ENCODE measurements at places on chromosomes 7 and 10.

DNA sequence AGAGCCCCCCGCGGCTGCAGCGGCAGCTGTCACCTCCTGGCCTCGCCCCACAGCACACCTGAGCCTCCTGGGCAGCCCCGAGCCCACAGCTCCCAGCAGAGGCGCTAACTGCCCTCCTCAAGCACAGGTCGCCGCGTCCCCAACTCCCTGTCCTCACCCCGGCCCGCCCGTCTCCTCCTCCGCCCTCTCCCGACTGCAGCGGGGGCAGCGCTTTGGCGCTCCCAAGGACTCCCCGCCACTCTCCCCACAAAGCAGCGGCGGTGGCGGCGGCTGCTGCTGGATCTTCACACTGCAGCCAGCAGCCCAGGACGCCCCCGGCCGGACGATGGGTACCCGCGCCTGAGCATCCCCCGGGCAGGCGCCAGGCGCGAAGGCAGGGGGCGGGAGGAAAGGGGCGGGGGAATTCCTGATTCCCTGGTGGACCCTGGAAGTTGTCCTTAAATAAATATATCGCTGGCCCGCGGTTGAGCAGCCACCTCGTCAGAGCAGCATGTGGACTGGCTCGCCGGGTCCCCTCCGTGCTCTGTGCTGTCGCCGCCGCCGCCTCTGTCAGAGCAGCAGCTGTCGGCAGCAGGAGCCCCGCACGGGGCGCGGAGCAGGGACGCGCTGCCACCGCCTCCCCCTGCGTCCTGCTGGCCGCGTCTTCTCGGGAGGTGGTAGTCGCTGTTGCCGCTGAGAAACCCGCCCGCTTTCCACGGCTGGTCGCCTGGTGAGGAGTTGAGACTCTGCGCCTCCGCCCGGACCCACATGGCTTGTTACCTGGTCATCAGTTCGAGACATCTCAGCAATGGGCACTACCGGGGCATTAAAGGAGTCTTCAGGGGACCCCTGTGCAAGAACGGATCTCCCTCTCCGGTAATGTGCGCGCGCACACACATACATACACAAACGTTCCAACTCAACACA, at the start of gene ZNF804B:
Gene ZNF804B (plus strand): TSS at position 471 of the 906 bp plus-strand sequence. CDS start 277 bp downstream, at position 748.
- peak; percentile 48 for DNase-seq

GRCh38 chr10:5284311-5285057, 80.3 kb upstream of the UCN3 start:
- DNase-seq, result no peak

DNA sequence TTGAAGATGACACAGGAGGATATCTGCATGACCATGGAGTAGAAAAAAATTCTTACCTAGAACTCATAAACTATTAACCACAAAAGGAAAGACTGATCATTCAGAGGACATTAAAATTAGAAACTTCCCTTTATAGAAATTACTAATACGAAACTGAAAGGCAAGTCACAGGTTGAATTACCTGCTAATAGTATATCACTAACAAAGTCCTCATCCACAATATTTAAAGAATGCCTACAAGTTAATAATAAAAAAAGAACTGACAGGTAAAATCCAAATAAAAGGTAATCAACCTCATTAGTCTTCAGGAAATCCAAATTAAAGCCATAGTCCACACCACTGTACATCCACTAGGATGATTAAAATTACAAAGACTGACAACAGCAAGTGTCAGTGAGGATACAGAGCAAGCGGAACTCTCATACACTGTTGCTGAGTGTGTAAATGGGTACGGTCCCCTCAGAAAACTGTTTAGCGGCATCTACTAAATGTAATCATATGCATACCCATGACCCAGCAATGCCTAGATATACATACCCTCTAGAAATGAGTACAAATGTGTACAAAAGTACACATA, 71.2 kb downstream of the ARHGAP21 start:
- no peak for DNase-seq

GRCh38 chr10:21520509-21520908, 5.0 kb downstream of the SKIDA1 start:
- DNase-seq, result no peak

DNA sequence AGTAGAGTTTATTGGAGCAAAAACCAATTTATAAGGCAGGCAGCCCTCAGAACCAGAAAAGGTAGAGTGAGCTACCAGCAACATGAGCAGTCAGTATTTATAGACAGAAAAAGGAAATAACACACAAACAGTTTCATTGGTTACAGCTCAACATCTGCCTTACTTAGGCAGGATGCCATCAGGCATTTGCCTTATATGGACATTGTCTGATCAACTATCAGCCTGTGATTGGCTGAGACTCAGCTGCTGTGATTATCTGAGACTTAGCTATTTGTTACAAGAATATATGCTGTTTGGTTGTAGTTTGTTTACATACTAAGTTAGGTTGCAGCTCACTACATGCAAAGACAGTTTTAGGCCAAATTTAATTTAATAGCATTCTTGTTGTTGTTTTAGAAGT, 60.4 kb upstream of the CDK1 start:
- DNase-seq, result no peak

- DNase-seq, result no peak
These were observed 40.0 kb upstream of the EIF4H start for GRCh38 chr7:74134117-74134620.

Measured in right hindlimb (tissue), 1 donor.